ENCODE measurements at places on chromosomes 7 and 10.

DNA sequence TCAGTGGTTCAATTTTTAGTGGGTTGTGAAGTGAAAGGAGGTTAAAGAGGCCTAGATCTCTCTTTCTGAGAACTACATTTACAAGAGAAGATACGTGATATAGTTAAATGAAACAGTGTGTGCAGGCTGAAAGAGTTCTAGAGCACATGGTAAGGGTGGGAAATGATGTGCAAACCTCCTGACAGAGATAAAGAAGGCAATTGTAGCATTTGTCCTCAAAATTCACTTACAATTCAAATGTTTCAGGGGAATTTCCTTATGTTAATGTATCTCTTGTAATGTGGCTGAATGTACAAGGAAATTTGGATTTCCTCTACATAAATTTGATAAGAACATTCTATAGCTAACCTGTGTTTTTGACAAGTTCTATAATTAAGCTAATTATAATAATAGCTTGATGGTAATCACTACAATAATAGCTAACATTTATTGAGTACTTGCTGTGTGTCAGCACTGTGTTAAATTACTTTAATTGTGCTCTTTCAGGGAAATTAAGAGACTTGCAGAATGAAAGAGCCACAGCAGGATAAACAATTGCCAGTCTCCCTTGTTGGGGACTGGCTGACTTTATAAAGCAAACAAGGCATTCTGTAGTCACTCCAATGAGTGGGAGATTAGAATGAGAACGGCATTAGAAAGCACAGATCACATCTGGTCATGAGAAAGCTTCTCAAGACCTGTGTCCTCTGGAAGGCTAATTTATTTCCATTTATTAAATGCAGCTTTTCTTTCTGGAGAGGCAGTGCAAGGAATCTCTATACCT, 139.7 kb upstream of the TMEM72 start:
- DNase-seq = no peak

- DNase-seq = no peak
These were observed 83.6 kb downstream of the CFAP58 start for GRCh38 chr10:104437226-104437625.

GRCh38 chr10:31064348-31064747, 32.7 kb upstream of the ZNF438 start:
- no peak for DNase-seq

- DNase-seq = no peak
These were observed 45.9 kb downstream of the SGMS1 start for GRCh38 chr10:50577681-50578350.

DNA sequence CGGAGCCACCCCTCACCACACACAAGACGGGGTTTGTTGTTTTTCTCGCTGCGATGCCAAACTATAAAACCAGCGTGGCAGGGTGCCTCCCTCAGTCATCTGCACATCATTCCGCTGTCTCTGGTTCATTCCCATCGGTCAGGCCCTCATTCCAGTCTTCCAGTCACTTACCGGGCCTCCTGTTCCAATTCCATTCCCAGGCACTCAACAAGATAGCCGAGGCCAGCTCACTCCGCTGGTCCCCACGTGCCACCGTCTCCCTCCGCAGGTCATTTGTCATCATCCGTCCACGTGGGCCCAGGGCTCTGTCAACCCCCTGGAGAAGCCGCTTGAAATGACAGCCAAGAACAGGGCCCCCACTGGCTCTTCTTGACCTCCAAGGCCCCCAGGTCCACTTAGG, 6.1 kb upstream of the TMEM184A start:
- no peak for DNase-seq

- DNase-seq = no peak
These were observed 1.6 kb downstream of the FAM24A start for GRCh38 chr10:122911889-122912484.

All from NCI-H2081 treated with DMSO at 0.1 percent for 48 hours (cell line).